NCI-H1436 treated with DMSO at 0.1 percent for 48 hours (cell line): ENCODE measurements at places on chromosomes 16 and 17.
A peak's percentile ranks its signal among the peaks of the same experiment; 100 is the strongest.

- DNase-seq = no peak
These were observed 1.8 kb downstream of the SOCS1 start for GRCh38 chr16:11253995-11254912.

- no peak for DNase-seq
These were observed 266.4 kb downstream of the CBLN1 start for GRCh38 chr16:49015225-49015592.

DNA sequence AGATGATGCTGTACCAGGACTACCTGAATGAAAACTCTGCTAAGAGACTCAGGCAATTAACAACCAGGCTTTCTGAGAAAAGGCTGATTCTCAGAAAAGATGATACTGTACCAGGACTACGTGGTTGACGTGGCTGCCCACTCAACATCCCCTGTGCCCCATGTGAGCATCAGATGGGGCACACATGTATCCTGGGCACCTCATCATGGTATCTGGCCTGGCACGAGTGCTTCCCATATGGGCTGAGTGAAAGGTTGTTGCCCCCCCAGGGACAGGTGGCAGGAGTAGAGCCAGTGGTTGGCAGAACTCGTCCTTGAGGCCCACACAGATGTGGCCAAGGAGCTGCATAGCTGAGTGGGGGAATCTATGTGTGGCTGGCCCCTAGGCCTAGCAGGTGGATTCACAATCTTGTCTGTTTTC lies 3.5 kb upstream of the CES4A start:
- DNase-seq = no peak

GRCh38 chr17:37391146-37391545 lies 15.4 kb downstream of the C17orf78 start:
- no peak for DNase-seq

- no peak for DNase-seq
These were observed 22.1 kb downstream of the TRIM25 start for GRCh38 chr17:56891751-56892150.

DNA sequence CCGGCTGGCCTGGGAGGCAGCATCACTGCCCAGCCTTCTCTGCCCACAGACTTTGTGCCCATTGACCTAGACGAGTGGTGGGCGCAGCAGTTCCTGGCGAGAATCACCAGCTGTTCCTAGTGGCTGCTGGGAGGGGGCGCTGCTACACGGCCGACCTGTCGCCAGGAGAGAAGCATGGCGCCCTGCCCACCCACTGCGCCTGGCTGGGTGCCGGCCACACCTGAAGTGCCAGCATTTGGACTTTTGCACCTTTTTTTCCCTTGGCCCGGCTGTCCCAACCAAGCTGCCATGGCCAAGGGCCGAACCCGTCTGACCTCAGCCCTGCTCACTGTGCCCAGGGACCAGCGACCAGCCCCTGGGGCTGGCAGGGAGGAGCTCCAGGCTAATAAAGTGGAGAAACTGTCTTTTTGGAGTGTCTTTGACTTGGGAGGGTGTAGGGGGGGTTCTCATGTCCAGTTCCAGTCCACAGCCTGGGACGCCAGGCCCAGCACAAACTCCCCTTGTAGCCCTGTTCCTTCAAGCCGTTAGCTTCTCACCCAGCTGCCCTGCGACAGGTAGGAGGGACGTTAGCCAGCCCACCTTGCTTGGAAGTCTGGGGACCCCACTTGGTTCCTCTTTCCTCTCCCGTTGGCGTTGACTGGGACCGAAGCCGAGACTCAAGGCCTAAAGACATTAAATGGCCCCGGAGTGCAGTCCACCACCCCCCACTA lies 939 bp upstream of the WDR90 start:
- DNase-seq = no peak

GRCh38 chr17:42920106-42920900 lies 19.7 kb downstream of the G6PC1 start:
- DNase-seq = no peak

DNA sequence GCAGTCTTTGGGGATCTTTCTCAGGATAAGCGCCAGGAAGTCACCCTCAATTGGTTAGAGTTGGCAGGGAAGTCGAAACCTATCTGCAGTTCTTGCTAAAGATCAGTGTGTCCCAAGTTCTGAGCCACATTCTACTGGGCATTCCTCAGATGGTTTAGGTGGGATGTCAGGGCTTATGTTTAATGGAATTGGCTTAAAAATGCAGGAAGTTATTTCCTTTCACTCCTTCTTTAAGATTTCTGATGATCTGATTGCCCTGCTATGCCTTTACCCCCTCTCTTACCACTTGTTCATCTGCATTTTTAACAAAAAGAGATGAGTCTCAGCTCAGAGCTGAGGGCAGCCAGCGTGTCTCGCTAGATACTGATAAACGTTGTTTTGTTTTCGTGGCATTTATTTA lies 30.8 kb downstream of the FOXL1 start:
- no peak for DNase-seq

DNA sequence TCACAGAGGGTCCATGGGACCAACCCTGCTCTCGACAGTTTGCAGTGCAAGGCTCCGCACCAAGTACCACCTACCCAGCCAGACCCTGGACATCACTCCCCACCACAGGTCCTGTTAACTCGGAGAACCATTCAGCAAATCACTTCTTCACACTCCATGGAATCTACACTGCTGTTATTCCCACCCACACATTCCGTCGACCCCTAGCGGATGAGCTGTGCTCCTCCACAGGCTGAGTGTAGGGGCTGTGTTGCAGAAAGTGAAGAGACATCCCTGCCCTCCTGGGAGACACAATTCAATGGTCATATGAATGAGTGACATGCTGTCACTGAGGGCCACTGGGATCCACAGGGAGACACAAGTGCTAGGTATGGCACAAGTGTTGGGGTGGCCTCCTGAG lies 27.5 kb downstream of the MPG start:
- no peak for DNase-seq

DNA sequence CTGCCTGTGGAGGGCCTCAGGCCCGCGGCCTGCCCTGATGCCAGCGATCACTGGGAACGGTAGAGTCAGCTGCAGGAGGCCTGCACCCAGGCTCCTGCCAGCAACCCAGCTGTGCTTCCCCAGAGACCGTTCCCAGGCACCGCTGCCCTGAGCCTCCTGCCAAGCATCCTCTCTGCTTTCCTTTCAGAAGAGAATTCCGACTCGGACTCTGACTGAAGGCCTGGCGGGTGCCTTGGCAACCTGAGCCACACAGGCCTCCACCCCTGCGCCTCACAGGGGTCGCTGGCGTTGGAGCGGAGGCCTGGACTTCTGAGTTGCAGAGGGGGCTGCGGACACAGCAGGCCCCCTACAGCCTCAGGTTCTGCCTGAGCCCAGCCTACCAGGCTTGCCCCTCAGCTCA lies 7.9 kb downstream of the CMTM3 start:
- DNase-seq = no peak

DNA sequence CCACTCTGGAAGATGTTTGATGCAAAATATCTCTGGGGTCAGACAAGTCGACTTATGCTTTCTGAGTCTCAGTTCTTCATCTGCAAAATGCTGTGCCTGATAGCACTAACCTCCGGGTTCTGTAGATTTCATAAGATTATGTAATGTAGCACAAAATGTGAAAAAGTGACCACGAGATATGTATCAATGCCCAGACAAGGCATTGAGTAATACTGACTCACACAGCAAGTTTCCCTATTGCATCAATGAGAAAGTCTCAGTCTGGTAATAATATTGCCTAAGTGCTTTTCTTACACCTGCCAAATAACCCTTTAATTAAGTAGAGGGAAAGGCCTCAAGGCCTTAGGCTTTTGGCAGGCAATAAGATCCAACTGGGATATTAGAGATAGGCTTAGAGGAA lies 41.4 kb upstream of the MMP2 start:
- DNase-seq = no peak

- DNase-seq = no peak
These were observed 174.7 kb downstream of the KATNIP start for GRCh38 chr16:27724482-27725235.

DNA sequence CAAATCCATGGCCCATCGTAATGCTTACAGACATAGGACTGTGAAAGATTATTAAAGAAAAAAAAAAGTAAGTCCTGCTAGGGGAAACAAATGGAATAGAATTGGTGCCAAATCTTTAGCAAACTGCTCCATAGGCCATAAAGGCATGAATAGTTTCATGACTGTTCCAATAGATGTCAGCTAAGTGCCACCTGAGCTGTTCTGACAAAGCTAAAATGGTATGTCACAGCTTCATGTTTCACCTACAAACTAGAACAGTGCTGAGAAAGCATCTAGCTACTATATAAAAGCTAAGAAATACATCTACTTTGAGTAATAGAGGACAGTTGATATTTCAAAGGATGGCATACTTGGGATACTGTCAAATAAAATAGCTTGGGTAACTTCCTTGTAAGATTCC lies 771.6 kb upstream of the CA10 start:
- DNase-seq = no peak

DNA sequence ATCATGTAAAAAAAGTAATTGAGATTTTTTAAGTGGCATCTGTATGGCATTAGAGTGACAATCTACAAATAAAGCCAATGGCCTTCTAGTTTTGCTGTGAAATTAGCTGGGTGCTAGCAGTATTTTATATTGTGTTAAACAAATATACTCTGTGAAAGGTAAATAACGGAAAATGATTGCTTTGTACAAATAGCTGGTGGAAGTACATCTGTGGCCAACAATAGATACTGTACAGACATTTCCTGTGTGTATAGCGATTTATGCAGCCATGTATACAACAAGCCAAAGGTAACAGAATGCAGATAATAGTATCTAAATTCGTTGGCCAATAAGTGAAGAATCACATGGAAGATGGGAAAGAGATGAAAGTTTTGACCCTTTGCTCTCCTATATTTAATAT lies 26.6 kb downstream of the IQCK start:
- DNase-seq = no peak

GRCh38 chr17:48107137-48108055 lies at the start of gene SNX11:
Gene SNX11 (plus strand): TSS chr17:48107766. CDS start chr17:48112044, 4,278 bp downstream.
- peak; percentile 77 for DNase-seq
